ENCODE measurements at places on chromosomes 16 and 17.

DNA sequence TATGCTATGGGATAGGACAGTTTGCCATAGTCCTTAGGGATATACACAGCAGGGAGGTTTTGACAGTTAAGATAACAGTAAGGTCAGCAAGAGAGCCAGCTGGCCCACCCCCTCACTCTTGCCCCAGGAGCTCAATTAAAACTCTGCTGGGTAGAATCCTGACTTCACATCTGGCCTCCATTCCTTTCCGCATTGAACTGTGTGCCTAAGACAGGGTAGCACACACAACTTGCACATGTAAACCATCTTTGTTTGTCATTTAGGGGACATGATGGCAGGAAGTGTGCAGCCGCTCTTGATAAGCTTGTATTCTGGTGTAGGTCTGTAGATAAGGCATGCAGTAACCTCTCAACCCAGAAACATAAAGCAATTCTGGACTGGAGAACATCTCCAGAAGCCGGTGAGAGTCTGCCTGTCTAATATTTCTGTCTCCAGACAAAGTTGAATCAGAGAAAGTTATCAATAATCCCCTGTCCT, 5.2 kb downstream of the MINK1 start:
- no peak for DNase-seq

- no peak for DNase-seq
Observed at GRCh38 chr16:70694868-70695218, 9.0 kb upstream of the MTSS2 start.

DNA sequence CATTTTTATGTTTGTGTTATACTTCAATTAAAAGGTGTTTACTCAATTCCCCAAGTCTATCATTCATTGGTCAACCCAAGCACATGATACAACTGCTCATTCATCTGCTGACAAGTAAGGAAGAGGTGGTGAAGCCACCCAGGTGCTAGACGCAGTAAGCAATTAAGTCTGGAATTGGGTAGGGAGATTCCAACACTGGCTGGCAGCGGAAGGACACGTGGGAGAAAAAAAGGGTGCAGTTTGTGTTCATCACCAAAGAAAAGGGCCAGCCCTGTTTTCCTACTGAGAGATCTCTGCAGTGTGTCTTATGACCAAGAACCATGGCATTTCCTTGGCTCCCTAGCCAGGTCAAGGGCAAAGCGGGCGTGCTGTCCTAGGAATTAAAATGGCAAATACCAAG, 11.8 kb upstream of the ZNF23 start:
- no peak for DNase-seq

DNA sequence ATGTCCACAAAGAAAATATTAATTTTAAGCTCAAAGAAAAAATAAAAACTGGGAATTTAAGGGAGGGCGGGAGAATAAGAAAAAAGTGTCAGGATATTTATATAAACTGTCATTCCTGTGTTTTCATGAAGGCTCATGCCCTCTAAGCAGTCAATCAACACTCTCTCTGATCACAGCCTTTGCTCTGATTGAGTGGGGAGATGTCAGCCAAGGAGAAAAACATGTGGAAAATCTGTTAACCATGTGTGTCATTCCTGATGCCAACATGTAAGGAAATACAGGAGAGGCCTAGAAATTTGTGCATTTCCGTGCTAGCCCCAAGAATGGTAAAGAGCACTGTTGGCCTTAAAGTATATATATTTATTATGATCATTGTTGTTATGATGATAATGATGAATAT, 137.9 kb upstream of the IRX5 start:
- no peak for DNase-seq

DNA sequence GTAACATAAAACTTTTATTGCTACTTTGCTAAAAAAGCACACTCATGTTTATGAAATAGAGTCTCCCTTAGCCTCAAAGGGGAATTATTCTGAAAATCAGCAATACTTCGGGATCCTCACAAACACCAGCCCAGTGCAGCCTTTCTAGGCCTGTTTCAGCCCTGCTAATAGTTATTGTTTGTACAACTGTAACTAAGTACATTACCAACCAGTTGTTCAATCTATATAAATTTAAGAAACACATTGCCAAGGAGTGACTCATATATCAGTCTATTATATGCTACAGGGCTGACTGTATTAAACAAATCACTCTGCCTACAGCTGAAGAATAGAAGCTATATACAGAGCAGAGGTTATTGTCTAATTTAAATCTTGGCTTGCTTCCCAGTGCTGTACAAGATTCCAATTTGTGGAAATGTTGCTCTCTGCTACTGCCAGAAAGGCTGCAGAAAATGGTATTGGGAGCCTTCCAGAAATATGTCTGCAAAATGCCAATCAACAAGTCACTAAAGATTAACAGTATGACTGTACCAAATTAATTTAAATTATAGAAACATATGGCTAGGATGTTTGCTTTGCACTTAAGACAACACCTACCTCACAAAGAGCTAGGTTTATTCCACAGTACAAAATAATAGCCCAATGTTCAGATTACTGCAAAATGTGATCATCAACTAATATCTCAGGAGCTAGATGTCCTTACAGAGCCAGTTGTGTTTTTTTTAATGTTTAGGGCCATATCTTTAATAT, 49.7 kb downstream of the TOX3 start:
- no peak for DNase-seq

DNA sequence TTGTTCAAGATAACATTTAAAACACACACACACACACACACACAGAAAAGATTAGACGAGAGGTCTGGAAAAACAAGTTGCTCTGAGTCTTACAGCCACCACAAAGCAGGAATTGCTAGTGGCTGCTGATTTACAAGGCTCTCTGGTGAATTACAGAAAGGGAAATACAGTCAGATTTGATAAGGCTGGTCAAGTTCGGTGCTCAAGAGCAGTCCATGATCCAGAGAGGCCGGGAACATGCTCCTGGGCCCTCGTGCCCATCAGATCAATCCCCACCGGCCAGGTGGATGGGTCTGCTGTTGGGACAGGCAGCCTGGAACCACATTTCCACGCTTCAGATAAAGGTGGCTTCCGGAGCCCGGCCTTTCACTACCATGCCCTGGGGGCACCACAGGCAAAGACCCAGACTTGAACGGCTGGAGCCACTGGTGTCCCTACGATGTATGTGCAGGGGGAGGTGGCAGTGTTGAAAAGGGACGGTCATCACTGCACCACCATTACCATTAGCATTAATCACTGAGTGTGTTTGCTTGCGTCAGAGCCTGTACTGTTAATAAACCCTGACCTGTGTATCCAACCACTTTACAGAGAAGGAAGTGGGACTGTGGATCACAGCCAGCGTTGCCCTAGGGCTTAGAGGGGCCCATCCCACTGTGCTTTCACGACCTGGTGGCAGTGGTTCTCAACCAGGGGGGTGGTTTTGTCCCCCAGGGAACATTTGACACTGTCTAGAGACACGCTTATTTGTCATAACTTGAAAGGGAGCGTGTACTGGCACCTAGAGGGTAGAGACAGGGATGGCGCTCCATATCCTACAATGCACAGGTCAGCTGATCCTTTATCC, 95.1 kb downstream of the XYLT1 start:
- no peak for DNase-seq

DNA sequence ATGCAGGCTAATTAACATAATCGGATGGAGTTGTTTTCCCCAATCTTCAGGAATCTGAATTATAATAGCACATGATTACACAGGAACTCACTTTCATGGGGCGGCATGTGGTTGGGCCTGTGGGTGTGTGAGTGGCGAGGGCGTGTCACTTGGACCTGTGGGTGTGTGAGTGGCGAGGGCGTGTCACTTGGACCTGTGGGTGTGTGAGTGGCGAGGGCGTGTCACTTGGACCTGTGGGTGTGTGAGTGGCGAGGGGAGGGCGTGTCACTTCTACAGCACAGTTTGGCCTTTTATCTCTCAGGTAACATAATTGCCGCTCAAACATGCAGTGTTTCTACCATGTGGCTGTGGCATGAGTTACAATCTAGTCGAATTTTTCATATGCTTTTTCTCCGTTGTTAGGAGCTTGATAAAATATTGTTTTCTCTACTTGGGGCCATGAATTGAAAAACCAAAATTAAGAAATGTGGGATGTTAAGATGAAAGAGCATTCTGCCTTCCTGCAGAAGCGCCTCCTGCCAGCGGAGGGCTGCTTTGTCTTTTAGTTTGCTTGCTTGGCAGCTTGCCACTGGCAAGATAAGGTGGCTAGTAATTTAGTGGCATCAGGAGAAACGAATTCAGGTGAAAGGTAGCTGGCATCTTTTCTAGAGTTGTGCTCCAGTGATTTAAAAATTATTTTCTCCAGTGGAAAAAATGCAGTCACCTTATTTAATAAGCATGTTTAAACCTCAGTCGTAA, 36.2 kb downstream of the USP10 start:
- no peak for DNase-seq

- no peak for DNase-seq
Observed at GRCh38 chr16:3754081-3754703, 36.9 kb upstream of the TRAP1 start.

GRCh38 chr16:62963846-62964245, 927.6 kb upstream of the CDH8 start:
- DNase-seq: no peak

- DNase-seq: peak; percentile 65
Observed at GRCh38 chr16:57810197-57811031, 8.1 kb upstream of the KIFC3 start.

DNA sequence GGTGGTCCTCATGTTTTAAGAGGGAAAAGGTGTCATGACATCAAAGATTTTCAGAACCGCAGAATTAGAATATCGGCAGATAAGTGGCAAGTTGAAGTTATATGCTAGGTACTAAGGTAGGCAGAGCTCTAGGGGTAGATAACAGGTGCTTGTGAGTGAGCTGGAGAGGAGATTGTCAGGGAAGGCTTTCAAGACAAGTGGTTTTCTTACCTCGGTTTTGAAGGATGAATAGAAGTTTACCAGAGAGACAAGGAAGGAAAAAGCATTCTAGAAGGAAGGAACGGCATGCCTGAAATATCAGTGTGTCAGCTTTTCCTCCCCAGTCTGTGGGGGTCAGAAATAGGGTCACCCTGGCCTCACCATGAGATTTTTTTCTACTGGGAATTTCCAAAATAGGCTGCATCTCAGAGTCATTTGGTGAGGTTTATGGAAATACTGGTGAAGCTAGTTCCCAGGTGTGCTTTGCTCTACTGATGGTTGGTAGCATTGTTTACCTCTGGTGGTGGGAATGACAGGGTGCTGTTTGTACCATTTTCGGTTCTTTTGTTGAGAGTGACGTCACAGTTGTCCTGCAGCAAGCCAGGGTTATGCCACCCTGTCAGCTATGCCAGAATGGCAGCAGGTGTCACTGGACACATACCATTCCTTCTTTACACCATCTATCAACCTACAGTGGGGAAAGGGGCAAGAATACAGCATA, 112.5 kb downstream of the MSI2 start:
- no peak for DNase-seq

DNA sequence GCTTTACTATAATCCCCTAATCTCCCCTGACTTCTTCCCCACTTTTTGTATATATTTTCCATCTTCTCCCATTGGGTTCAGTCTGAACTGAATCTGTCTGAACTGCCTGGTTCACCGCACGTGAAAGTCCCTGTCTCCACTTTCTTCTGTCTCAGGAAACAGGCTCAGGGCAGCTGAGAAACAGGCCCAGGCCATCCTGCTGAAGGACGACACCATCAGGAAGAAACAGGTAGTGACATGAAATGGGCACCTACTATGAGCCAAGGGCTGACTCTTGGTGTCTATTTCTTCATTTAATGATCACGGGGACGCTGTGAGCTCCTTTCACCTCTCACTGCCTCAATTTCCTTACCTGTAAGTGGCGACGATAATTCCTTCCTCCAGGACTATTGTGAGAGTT, 90.5 kb upstream of the HSBP1 start:
- DNase-seq: no peak

DNA sequence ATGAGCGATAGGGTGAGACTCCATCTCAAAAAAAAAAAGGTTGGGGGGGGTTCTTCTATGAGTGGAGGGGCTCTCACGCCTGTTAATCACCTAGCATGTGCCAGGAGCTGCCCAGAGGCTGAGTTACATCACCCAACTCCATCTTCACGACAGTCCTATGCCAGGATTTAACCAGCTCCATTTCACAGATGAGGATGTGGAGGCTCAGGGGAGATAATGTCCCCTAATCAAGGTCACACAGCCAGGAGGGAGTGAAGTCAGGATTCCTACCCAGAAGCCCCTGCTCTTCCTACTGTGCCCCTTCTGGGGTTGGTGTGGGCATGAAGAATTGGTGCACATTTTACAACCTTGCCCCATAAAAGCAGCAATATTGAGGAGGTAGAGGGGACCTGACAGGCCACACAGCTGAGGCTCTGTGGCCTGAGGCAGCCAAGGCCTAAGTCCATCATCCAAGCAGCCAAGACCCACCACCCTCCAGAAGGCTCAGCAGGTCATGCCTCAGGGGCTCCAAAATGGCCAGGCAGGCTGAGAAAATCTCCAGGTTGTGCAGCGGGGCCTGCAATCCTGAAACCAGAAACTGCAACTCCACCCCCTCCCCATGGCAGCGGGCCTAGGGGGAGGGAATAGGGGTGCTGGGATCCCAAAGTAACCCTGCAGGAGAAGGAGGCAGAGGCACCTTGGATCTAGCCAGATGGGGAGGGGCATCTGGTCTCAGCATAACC, 6.9 kb downstream of the PPY start:
- DNase-seq: no peak

DNA sequence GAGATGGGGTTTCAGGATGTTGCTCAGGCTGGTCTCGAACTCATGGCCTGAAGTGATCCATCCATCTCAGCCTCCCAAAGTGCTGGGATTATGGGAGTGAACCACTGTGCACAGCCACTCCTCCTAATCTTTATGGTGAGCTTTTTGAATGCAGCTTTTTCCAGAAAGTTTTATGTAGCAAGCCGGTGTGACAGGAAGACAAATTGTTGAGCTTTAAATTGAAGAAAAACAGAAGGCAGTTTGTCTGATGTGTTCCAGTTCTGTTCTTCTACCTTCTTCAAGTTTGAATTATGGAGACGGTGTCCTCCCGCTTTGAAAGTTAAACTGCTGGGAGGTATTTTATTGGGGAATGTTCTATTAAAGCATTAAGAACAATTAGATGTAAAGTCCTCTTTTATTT, 177.1 kb downstream of the SNX29 start:
- no peak for DNase-seq

DNA sequence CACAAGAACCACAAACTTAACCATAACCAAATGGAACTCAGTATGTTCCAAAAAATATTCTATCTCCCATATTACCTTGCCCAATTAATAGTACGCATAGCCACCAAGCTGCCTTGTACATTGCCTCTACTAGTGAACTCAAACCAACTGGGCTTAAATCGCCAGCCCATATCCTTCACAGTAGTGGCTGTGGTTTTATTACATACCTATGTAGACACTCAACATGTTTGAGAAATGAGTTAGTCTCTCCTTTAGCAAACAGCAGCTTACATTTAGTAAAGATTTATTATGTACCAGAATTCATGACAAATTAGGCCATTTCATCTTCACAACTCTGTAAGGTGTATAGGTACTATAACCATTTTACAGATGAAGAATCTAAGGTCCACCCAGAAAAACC, 41.4 kb downstream of the GRB2 start:
- DNase-seq: no peak

Measured in stimulated activated CD4-positive, alpha-beta T cell treated with anti-CD3 and anti-CD28 coated beads, Interleukin-15, amount 100 ng/mL, for 48 hours (primary cell).